ENCODE measurements at places on chromosomes 6 and 20.
A peak's percentile ranks its signal among the peaks of the same experiment; 100 is the strongest.

DNA sequence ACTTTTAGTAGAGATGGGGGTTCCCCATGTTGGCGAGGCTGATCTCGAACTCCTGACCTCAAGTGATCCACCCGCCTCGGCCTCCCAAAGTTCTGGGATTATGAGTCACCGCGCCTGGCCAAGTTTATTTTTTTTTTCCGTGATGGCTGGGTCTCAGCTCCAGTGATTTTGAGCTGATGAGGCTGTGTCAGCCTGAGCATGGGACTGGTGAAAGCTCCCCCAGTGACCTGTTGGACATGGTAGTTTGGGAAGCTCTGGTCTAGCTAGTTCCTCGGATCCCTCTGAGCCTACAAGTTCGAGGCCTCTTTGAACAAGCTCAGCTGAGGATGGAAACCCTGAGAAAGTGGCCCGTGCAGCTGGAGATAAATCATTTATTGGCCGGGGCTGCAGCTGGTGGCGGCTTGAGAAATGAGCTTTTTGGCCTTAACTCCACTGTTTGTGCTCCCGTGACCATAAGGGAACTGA is 126.8 kb downstream of the SNX5 start:
- DNase-seq: peak; percentile 41

DNA sequence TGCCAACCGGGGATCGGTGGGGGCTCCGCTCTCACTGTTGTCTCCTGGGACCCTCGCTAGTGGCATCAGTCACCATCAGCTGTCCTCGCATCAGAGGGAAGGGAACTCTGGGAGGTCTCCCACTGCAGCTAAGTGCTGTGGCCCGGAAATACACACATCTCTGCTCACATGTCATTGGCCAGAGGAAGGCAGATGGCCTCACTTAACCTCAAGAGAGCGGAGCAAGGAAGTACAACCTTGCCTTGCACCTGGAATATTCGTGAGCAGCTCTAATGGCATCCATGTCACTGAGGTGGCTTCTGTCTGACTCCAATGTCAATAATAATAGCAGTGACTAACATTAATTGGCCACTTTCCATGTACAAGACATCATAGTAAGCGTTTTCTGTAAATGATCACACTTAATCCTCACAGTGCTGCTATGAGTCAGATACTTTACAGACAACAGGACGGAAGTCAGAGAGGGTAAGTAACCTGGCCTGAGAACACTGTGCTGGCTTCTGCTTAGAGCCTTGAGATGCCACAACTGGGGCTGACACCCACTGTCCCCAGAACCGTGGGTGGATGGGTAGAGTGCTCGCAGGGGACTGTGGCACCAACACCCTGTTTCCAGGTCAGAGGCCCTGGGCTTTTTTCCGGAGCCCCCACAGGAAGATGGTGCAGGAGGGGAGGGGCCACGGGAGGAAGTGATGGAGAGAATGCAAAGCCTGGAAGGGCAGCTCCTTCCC is 6.0 kb downstream of the LHFPL5 start:
- peak; percentile 27 for DNase-seq

GRCh38 chr20:51424270-51425117 is 118.0 kb downstream of the NFATC2 start:
- DNase-seq: no peak

GRCh38 chr20:23639490-23639958 is 1.8 kb upstream of the CST3 start:
- DNase-seq: no peak

- no peak for DNase-seq
Observed at GRCh38 chr6:4164117-4164442, 28.7 kb upstream of the ECI2 start.

DNA sequence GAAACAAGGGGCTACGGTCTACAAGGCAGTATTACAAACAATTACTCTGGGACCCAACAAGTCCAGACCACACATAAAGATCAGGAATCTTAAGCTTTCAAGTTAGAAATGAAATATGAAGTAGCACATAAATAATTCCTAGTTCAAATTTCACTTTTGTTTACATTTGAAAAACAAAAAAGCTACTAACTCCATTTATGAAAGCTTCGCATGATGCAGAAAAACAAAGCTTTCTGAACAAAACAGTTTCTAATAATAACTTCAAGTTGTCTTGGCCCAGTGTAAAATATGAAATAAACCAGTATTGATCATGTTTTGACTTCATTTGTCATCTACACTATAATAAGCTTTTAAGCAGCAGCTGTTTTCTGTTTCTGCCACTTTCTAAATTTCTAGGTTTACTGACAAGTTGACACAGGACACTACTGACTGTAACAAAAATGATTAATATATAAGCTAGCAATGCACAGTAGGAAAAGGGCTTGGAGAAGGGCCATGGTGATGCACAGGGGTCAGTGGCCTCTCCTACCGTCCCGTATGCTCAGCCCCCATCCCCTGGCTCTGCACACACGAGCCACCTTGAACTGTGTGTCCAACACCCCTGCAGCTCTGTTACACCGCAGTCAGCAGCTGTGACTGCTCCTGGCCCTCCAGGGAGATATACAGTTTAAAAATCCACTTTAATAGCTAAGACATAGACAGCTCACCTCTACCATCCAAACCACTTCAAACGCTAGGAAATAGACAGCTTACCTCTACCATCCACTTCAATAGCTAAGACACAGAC is 13.3 kb upstream of the RAB22A start:
- no peak for DNase-seq

DNA sequence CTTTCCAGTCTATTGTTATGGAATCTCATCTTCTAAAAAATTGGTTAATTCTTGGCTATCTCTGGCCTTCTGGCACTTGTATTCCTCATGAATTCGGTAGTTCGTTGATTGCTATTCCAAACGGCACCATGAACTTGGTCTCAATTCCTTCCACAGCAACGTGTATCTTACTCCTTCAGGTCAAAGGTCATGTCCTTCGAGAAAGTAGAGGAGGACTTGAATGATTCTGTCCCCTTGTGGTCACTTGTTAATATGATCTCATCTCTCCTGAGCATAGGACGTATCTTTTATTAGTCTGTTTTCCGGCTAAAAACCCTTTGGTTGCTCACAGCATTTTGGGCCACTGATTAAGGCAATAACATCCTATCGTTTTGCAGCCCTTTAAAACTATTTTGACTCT is 9.4 kb downstream of the TLDC2 start:
- no peak for DNase-seq

GRCh38 chr6:12379181-12379580 is 89.0 kb downstream of the EDN1 start:
- no peak for DNase-seq

DNA sequence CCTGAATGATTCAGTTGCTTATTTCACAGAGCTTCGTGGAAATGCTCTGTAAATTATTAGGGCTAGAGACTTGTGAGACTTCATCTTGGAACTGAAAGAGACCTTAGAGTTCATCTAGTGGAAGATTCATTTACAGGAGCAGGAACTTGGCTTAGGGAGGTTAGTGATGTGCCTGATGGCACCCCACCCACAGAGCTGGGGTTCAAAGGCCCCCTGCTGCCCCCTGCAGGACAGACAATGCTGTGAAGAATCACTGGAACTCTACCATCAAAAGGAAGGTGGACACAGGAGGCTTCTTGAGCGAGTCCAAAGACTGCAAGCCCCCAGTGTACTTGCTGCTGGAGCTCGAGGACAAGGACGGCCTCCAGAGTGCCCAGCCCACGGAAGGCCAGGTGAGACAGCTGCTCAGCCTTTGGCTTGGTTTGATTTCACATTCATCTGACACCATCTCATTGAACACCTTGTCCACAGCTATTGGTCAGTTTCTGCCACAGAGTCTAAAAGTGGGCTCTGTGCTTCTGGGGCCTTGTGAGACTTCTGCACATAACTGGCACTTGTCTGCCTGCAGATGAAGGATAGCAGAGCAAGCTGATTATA is 25.1 kb downstream of the MYBL2 start:
- DNase-seq: peak; percentile 76

DNA sequence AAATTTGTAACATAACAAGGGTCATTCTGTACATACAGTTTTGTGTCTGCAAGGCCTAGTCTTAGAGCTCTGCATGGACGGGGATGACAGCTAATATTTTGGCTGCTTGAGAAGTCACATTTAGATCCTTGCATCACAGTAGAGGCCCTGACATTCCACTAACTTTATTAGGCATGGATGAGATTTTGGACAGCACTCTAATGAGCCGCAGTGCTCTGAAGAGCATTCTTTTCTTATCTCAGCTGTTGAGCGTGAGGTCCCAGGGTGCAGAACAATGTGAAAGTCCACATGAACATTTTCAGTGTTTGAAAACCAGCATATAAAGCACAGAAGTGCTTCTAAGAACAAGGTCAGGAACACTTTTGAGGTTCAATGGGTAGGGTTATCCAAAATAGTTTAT is 58.9 kb downstream of the IPCEF1 start:
- no peak for DNase-seq

GRCh38 chr20:10462516-10462915 is 27.4 kb downstream of the SLX4IP start:
- DNase-seq: no peak

DNA sequence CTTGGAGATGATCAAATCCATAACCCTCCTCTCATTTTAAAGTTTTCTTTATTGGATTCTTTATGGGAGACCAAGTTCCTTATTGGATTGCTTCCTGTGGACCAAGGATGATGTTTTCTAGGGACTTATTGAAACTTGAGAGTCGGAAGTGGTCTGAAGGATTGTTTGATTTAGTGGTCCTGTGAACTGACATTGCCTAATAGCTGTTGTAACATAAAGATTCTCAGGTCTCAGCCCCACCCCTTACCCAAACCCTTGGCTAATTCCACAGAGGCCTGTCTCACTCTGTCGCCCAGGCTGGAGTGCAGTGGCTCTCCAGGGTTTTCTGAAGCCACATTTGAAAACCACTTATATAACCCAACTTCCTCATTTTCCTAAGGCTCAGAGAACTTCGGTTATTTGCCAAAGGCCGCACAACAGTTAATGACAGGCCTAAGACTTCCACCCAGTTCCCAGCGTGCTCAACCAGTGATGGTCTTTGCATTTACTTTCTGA is 77.0 kb downstream of the ATXN1 start:
- DNase-seq: no peak

DNA sequence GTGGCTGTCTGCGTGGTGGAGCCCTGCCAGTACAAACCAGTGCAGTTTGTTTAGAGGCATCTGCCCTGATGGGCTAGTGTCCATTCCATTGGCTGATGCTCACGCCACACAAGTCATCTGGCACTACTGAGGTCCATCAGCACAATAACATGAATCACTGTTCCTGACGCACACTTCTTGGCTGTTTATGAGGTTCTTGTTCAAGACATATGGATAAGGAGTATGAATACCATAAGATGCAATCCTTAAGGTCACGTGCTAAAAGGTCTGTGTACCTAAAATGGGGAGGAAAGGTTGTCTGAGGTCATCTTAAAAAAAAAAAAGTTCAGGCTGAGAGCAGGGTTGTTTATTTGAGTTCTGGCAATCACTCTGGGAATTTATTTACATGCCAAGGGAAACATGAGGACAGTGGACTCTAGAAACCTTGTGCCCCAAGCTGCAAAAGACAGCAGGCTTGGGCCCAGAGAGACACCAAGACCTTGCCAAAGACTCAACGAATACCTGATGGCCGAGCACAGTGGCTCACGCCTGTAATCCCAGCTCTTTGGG is 54.1 kb upstream of the SHLD1 start:
- peak; percentile 45 for DNase-seq

DNA sequence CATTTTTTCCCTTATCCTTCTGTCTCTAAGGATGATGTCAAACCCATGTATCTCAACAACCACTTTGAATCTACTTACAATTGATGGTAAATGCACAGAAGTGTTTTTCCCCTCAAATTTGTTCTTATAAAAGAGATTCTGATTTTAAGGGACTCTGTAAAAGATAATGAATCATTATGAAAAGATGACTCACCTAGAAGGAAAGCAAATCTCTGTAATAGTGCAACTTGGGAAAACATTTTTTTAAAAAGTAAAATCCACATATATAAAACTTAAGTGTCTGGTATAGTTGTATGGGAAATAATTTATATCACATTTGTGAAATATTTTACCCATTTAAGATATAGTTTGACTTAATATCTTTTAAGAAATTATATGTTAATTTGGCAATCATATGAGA is 137.0 kb downstream of the TINAG start:
- DNase-seq: no peak

DNA sequence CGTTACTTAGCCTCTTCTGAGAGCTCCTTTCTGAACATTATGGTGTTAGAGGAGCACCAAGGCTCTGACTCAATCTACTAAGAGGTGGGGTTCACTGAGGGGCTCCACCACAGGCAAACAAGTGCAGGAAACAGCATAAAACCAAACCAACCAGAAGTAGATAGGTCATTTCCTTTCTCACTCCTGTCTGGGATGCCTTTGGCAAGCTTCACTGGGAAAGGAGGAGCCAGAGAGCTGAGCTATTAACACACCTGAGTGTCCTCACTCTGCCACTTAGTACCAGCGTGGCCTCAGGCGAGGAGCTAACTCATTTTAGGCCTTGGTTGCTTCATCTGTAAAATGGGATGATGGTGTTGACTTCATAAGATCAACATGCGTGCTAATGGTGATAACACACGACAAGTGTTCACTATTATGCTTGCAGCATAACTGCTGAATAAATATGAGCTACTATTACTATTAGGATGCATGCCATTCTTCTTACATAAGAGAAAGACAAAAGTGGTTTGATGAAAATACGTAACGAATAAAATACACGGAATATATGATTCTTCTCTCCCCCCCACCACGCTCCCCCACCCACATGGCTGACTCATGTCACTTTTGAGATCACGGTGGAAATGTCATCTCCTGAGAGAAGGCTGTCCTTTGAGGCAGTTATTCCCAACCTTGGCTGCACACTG is 185.4 kb downstream of the BCAS1 start:
- no peak for DNase-seq

DNA sequence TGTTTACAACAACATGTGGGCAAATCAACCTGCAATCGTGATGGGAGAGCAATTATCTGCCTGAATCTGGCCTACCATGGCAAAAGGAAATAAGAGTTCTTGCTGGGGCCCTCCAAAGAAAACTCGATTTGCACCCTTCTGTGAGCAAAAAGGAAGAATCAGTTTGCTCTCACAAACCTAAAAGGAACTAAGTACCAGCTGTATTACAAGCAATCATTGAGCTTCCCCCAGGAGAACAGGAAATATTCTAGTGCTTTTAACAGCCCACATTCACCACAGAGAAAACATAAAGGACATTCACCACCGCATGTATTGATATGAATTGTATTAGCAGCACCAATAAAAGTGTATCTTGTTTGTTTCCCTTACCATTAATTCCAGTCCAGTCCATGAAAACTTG is 75.0 kb downstream of the MBOAT1 start:
- DNase-seq: no peak

DNA sequence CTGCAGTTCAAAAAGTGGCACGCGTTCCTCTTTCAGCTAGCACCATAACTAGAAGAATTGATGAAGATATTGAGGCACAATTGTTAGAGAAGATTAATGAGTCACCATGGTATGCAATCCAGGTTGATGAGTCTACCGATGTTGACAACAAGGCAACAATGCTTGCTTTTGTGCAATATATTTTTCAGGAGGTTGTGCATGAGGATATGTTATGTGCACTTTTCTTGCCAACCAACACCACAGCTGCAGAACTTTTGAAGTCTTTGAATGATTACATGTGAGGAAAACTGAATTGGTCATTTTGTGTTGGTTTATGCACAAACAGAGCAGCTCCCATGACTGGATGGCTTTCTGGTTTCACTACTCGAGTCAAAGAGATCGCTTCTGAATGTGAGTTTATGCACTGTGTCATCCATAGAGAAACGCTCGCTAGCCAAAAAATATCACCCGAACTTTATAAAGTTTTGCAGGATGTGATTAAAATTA is 129.3 kb upstream of the SLC24A3 start:
- no peak for DNase-seq
